ENCODE measurements at places on chromosomes 11 and 22. TPM values are rescaled to one million over a fixed set of nuclear protein-coding genes. Genes with fewer than 3 reads are reported as not detected.

The C11orf21 gene
- total RNA-seq: 0.52 TPM

The RASL10A gene
- 0.42 TPM for total RNA-seq

The CNGA4 gene
- total RNA-seq: not detected

The PLAAT3 gene
- 3.8 TPM for total RNA-seq

The APOBEC3H gene
- 0.45 TPM for total RNA-seq

GRCh38 chr22:20026204-20026908 lies 5.4 kb downstream of the TANGO2 start:
- no peak for DNase-seq

GRCh38 chr11:87228820-87229219 lies 191.1 kb downstream of the TMEM135 start:
- DNase-seq: no peak

- peak; percentile 49 for DNase-seq
Measured at GRCh38 chr11:57566005-57566904, 1.2 kb downstream of the UBE2L6 start.

DNA sequence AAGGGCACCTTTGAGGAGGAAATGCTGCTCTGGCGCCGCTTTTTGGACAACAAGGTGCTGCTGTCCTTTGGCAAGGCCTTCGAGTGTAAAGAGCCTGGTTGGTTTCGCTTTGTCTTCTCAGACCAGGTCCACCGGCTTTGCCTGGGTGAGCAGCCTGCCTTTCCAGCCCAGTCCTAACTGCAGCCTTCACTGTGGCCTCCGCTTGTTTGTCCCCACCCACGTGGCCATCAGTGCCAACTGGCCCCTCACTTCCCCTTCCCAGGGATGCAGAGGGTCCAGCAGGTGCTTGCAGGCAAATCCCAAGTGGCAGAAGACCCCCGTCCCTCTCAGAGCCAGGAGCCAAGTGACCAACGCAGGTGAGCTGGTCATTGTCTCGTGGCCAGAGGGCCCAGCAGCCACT lies 12.0 kb upstream of the EXT2 start:
- no peak for DNase-seq

GRCh38 chr22:17914474-17914873 lies 109.9 kb downstream of the MICAL3 start:
- no peak for DNase-seq

DNA sequence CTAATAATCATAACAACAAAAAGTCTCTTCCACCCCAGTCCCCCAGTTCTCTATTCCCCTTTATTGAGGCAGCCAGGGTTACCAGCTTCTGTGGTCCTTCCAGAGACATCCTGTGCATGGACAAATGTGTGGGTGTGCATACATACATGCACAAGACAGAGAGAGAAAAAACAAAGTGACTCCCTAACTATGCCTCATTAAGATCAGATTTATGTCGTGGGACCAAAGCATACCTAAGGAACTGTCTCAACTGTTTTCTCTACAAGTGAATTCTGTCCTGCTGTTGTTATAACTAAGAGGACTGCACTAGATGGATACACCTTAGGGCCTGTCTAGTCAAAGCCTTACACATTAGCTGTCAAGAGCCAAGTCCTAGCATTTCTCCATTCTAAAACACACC lies 106.7 kb downstream of the MRTFA start:
- DNase-seq: no peak

DNA sequence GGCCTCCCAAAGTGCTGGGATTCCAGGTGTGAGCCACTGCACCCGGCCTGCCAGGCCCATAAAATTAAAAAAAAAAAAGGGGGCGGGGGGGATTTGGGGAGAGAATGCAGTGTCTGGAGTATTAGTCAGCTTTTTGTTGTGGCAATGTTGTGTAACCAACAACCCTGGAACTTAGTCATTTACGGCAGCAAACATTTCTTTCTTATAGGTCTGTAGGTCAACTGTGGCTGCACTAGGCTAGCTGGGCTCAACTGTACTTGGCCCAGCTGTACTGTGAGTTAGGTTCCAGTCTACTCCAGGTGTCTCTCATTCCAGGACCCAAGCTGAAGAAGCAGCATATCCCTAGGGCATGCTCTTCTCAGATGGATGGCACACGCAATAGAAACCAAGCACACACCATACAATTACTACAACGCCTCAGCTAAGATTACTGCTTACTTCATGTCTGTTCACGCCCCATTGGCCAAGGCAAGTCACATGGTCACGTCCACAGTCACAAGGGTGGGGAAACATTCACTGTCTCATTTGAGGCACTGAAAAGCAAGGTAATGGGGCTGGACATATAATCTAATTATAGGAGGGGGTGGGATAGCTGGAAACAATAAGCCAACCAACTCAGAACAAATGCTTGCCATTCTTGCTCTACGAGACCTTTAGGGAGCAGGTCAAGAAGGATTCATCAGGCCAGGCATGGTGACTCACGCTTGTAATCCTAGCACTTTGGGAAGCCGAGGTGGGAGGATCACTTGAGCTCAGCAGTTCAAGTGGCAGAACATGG lies 10.4 kb upstream of the SPINDOC start:
- peak; percentile 36 for DNase-seq

DNA sequence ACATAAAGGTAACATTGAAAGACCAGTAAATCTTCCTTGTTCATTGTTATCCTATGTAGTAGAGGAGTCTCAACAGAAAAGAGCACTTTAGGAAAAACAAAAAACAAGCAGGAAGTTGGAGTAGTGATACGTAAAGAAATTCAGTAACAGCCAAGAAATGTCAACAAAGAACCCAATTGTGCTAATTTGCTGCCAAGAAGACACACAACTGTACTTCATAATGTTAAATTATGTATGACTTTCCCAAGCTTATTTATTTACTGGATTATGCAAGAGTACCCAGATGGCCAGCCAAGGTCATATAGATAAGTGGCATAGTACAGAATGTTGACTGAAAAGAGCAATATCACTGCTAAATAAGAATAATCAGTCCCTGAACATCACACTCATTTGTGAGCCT lies 264.7 kb upstream of the CCDC179 start:
- DNase-seq: no peak

Data from colonic mucosa (tissue), 4 donors.